H7 (cell line): ENCODE measurements at places on chromosomes 1 and 21.

- no peak for DNase-seq
These were observed 22.3 kb downstream of the ABCA4 start for GRCh38 chr1:94098585-94099111.

- no peak for DNase-seq
These were observed 197.2 kb downstream of the ADSS2 start for GRCh38 chr1:244254467-244254866.

GRCh38 chr1:7346600-7347570 is 424.2 kb upstream of the VAMP3 start:
- no peak for DNase-seq

DNA sequence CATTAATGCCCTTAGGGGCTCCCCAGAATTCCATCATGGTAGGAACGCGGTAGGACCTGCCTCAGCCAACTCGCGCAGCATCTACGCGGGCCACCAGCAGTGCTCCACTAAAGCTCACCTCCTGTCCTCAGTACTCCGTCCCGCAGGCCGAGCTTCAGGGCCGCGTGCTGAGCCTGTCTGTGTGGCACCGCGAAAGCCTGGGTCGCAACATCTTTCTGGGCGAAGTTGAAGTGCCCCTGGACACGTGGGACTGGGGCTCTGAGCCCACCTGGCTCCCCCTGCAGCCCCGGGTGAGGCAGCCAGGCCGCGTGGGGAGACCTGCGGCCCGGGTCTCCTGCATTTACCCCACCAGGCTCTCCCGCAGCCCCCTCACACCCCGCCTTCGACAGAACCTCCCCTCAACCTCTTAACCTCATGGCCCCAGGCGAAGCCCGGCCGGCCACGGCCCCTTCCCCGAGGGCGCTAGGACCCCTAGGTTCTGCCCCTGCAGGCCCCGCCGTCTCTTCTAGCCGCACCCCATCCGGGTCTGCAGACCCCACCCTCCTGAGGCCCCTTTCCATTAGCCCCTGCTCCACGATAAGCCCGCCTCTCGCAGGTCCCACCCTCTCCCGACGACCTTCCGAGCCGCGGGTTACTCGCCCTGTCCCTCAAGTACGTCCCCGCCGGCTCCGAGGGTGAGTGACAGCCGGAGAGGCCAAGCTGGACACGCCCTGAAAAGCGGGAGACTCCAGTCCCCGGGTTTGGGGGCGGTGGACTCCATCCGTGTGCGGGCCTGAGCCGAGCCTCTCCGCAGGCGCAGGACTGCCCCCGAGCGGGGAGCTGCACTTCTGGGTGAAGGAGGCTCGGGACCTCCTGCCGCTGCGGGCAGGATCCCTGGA is 9.1 kb downstream of the SYTL1 start:
- DNase-seq: peak; percentile 99

DNA sequence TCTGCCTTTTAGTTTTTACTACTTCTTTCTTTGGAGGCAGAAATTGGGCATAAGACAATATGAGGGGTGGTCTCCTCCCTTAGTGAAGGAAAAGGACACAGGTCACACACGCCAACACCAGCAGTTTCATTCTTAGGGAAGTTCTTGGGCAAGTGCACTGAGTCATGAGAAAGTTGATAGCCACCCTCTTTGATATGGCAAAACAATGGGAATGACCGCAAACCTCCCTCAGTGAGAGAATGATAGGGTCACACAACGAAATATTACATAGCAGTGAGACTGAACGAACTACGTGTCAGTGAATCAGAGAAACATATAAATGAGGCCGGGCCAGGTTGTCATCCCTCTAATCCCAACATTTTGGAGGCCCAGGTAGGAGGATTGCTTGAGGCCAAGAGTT is 20.0 kb downstream of the IL6R start:
- DNase-seq: no peak

GRCh38 chr1:53316766-53317581 is 10.9 kb downstream of the LRP8 start:
- no peak for DNase-seq
